Retinal pigment epithelial cell (primary cell): ENCODE measurements at places on chromosomes 13 and 19.

- no peak for DNase-seq
These were observed 736 bp downstream of the GPI start for GRCh38 chr19:34365463-34366401.

DNA sequence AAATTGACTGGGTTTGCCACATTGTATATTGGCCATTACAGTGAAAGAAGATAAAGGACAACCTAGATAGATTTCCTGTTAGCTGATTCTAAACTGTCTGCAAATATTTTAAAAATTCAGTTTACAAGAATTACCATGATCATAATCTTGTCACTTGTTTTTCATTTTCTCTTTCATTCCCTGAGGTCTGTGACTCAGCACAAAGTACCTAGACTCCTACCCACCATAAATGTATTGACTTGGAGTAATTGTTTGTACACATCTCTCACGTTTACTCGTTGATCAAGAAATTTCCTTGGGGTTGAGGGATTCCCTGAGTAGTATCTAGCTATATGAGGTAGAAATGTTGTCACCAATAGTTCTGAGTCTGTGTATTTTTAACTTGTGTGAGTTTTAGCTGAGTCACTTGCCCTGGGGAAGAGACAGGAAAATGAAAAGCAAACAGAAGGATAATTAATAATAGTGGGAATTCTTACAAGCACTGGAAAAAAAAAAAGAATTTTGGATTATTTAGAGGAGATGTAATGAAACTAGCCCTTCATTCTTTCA is 299.2 kb upstream of the DACH1 start:
- no peak for DNase-seq

DNA sequence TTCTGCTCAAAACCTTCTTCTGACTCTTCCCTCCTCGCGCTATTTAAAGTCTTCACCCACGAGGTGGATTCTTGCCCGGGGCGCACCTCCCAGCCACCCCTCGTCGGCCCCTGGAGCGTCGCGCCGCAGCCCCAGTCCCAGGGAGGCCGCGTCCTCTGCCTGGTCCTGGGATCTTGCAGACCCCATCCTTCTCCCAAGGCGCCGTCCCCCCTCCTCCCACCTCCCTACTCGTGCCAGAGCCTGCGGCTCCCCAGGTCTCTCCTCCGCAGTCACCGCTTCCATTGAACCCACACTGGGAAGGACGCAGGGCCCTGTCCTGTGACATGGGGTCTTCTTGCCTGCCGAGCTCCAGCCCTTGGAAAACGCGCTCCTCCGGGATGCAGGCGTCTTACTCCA is 486 bp downstream of the ZNF808 start:
- DNase-seq: no peak

- DNase-seq: no peak
These were observed 27.4 kb downstream of the LAMP1 start for GRCh38 chr13:113324398-113324797.

DNA sequence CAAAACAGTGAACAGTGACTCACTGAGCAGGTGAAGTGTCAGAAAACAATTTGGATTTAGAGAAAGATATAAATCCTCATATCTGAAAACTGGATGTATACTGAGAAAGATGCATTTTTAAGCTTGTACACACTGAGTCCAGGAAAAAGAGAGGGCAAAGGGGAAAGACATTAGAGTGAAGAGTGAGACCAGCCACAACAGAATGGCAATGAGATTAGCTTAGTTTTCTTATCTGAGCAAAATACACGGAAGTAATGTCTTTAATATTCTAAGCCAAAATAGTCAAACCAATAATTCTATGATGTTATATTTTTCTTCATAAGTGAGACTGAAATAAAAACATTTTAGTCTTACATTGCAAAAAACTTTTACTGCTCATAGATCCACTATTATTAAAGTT is 236.0 kb downstream of the SLITRK5 start:
- no peak for DNase-seq

DNA sequence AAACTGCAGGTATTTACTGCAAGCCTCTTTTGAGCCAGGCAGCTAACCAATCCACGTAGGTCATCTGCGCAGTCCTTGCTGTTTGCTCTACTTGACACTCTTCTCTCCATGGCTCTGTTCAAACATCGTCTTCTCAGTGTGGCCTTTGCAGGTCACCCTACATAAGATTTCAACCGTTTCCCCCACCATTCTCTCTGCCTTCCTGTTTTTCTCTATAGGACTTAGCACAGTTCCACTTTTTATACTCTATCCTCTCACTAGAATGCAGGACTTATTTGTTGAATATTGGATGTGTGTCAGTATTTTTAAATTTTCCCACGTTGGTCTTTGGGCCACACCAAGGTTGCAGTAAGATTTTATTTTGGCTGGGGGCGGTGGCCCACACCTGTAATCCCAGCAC is 1.7 kb upstream of the FBXW9 start:
- DNase-seq: no peak

DNA sequence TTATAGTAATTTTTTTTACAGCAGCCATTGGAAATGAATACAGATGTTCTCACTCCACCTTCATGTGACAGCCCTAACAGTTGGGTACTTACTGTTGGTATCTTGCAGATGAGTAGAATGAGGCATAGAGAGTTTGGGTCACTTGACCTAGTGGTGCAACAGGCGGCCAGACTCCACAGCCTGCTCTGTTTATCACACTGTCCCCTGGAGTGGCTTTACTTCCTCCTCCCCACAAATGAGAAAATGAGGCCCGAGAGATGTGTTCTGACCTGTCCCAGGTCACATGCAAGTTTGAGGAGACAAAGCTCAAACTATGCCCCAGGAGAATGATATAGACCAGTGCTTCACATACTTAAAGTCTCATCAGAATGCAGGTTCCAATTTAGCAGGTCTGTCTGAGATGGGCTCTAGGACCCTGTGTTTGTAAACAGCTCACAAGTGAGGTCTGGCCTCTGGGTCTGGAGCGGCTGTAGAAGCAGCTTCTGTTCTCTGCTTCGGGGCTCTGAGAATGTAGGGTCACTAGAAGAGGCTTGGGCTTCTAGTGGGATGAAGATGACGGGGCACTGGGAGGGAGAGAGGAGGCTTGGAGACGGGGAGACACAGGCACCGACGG is 37.4 kb upstream of the RCBTB2 start:
- DNase-seq: no peak

- DNase-seq: no peak
These were observed 31.3 kb downstream of the KCTD12 start for GRCh38 chr13:76854894-76855293.

DNA sequence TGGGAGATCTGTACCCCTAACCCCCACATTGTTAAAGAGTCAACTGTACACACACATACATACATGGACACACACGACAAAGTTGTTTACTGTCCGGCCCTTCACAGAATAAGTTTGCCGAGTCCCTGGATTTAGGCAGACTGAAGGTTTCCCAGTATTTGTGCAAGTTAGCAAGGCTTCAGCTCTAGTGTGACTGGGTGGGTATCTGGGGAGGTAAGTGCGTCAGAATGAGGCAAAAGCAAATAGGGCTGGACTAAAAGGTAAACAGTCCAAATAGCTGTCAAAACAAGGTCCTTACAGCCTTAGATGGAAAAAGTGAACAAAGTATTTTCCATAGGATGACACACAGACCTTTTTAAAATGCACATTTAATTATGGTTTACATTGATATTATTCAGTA is 228.4 kb upstream of the UFM1 start:
- DNase-seq: no peak

DNA sequence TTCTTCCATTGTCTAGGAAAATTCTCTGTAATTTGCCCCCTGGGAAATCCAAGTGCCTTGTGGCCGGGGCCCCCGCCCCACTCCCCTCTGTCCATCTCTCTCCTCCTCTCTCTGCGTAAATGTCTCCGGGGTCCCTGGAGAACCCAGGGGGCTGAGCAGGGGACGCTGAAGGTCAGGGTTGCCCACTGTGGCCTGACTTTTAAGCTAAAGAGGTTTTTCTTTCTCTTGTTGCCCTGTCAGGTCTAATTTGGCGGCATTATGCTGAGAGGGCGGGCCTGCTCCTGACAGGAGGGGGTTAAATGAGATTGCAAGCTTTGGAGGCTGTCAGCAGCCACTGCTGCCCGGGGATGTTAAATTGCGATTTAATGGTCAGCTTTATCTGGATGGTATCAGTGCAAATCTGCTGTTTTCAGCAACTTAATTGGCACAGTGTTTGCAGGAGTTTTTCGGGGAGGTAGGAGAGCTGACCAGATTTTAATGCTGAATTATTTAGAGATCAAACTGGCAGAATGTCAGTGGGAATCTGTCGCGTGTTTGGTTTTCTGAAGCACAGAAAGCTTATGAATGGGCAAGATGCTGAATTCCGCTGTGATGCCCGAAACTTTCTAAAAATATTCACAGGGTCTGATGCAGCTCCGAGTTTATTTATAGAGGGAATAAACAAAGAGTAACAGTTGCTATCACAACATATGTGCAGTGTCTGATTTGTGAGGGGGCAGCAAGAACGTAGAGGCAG is 93.2 kb upstream of the SOX1 start:
- DNase-seq: no peak

DNA sequence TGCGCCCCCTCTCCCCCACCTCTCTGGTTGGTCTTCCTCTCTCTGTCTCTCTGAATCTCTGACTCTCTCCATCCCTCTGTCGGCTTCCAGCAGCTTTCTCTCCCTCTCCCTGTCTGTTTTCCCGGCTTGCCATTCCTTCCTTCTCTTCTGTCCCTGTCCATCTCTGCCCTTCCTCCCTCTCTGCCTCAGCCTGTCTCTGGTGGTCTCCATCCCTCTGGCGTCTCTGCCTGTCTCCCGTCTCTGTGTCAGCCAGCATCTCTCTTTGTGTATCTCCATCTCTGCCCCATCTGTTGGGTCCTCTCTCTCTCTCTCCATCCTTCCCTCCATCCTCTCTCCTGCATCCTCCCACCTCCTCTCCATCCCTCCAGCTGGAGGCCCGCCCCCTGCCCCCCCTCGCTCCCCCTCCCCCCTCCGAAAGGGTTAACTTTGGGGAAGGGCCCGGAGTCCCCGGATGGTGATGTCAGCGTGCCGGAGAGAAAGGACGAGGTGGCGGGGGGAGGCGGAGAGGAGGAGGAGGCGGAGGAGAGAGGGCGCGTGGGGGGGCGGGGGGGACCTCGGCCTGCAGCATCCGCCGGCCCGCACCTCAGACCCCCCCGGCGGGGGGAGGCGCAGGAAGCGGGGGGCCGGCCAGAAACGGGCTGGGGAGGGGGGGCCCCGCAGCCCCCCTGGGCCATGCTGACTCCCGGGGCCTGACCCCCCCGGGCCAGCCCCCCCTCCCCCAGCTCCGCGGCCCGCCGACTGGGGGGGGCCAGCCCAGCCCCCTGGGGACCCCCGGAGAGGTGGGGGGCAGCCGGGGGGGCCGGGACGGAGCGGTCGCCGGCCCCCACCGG is at the start of gene BRSK1:
TSS of gene BRSK1 (plus strand) at position 450 of the 830 bp plus-strand sequence. CDS start 446 bp downstream, outside the sequence.
- no peak for DNase-seq

DNA sequence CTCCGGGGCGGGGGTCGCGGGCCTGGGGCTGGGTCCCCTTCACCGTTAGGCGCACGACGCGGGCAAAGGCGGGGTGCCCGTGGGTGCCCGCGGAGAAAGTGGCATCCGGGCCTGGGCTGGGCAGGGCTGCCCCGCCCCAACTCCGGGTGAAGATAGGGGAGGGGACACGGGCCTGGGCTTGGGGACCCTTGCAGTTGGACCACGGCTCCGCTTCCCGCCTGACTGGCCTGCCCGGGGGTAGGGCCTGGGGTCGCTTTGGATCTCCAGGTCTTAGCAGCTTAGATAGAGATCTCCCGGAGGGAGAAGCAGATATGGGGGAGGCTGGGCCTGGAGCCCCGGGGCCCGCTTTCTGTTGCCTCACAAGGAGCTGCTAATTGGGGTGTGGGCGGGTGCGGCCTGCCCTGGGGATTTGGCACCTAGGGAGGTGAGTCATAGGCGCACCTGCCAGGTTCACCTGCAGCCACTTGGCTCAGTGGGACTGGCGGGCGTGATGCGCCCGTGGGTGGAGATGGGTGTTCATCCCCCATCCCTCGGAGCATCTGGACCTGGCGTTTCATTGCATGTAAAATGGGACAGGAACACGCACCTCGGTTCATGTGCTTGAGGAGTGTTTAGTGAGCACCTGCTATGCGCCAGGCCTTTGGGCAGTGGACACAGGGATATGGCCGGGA is 585 bp downstream of the MAP1S start:
- DNase-seq: no peak

GRCh38 chr19:40888191-40888590 is 6.2 kb upstream of the CYP2A7 start:
- DNase-seq: no peak

GRCh38 chr13:44354884-44355283 is 18.7 kb upstream of the SERP2 start:
- no peak for DNase-seq

DNA sequence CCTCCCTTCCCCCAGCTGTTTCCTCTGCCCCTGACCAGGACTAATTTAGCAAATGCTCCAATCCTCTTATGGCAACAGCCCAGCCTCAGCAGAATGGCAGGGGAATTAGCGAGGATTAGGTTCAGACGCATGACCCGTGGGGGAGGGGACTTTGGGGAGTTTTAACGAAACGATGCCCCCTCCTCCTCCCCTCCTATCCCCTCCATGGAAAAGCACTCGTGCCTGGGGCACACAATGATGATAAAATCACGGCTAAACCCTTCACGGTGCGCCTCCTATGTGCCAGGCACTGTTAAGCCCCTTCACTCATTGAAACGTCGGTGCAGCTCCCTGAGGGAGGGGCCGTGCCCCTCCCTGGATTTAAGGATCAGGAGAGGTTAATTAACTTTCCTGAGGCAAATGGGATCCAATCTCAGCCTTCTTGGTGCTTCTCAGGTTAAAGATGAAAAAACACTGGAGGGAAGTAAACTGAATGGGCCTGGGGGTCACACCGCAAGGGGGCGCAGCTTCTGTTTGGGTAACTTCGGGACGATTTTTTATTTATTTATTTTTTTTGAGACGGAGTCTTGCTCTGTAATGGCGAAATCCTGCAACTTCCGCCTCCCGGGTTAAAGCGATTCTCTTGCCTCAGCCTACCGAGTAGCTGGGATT is 10.1 kb upstream of the TPRX2 start:
- peak; percentile 93 for DNase-seq

- no peak for DNase-seq
These were observed 1.5 kb downstream of the SCAF1 start for GRCh38 chr19:49643466-49643865.

- DNase-seq: no peak
These were observed 1.1 kb downstream of the RBM26 start for GRCh38 chr13:79404985-79405384.
